ENCODE measurements at places on chromosomes 3 and 15.

GRCh38 chr3:143267989-143268388 lies 148.4 kb downstream of the CHST2 start:
- DNase-seq, result no peak

- DNase-seq, result no peak
These were observed 227.7 kb downstream of the FOXP1 start for GRCh38 chr3:71355862-71356261.

GRCh38 chr3:40719660-40720287 lies 195.0 kb downstream of the ZNF621 start:
- DNase-seq, result no peak

DNA sequence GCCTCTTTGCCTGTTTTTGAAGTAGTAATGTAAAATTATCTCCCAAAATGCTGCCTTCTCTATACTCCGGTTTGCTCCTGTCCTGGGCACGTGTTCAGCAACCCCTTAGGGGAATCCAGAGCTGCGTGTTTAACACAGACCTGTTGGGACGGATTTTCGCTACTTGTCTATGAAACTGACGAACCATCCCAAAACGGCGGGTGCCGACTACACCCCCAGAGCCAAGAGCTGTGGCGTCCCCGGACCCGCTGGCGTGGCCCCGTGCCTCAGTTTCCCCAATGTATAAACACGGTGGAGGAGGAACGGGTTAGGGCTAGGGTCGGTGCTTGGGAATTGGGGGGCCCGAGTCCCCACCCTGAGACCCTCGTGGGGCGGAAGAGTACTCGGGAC lies 473 bp downstream of the FHIT start:
- no peak for DNase-seq

- no peak for DNase-seq
These were observed 69.7 kb downstream of the FMN1 start for GRCh38 chr15:33124811-33125210.

GRCh38 chr3:184914628-184915027 lies 102.7 kb downstream of the VPS8 start:
- DNase-seq, result no peak

GRCh38 chr3:124486324-124486723 lies 243.9 kb upstream of the UMPS start:
- no peak for DNase-seq

Measured in activated T-helper 1 cell treated with anti-CD3 and anti-CD28 coated beads, Interleukin-2, amount 50 U/mL, for 16 hours (primary cell).